ENCODE measurements at places on chromosomes 11 and 22.

GRCh38 chr11:117575856-117576255, 221.2 kb downstream of the DSCAML1 start:
- DNase-seq = no peak

GRCh38 chr11:111135778-111136570, 109.6 kb upstream of the POU2AF2 start:
- DNase-seq = no peak

GRCh38 chr11:3205261-3206155, 13.1 kb downstream of the MRGPRG start:
- DNase-seq = no peak

DNA sequence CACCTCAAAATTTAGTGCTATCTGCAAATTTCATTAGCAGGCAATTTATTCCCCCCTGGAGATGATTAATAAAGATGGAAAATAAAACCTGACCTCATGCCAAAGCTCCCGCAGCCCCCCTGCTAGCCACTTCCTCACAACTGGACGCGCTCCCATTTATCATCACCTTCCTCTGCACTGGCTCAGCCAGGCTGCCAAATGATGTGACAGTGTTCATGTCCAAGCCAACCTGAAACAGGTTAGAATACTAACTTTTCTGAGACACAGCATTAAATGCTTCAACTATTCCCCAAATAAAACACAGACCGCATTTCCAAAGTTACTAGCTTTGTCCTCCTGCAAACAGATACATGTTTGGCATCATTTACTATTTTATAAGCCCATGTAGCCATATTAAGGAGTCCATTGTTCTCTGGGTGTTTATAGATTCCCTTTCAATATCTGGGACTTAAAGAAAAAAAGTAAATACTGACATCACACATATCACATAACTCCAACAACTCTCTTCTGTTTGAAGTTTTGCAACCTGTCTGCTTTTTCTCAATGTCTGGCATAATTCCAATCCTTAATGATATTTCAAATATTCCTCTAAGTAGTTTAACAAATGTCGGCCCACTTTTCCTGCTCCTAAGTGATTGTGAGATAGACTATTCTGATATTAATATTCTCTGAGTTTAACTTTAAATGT, 829.7 kb upstream of the FAT3 start:
- no peak for DNase-seq

DNA sequence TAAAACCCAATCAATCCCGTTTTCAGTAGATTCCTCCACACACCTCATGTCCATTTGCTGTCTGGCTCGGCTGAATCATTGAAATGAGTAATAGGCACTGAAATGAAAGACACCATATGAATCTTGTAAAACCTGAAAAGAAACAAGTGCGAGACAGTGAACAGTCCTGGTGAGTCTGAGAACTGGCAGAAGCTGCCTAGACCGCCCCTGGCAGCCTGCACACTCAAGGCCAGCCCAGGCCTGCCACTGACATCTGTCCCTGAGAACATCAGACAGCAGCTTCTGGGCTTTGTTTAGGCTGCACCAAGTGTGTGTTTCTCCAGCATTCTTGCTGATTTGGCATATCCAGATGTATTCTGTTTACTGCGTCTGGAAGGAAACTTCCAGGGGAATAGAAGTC, 44.8 kb downstream of the ENDOD1 start:
- peak; percentile 73 for DNase-seq

- DNase-seq = no peak
Measured at GRCh38 chr11:130269326-130269943, 45.3 kb downstream of the ZBTB44 start.

- no peak for DNase-seq
Measured at GRCh38 chr11:72411623-72412419, 22.5 kb downstream of the CLPB start.

DNA sequence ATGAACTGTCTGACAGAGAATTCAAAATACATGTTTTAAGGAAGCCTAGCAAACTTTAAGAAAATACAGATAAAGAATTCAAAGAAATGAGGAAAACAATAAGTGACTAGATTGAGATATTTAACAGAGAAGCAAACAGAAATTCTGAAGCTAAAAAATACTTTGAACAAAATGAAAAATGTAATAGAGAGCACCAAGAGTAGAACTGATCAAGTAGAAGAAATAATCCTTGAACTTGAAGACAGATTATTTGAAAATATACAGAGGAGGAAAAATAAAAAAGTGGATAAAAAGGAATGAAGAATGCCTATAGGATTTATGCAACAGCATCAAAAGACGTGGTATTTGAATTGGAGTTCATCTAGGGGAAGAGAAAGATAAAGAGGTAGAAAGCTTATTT, 101.9 kb upstream of the OR4B1 start:
- no peak for DNase-seq

GRCh38 chr11:117580866-117581265, 216.2 kb downstream of the DSCAML1 start:
- no peak for DNase-seq

DNA sequence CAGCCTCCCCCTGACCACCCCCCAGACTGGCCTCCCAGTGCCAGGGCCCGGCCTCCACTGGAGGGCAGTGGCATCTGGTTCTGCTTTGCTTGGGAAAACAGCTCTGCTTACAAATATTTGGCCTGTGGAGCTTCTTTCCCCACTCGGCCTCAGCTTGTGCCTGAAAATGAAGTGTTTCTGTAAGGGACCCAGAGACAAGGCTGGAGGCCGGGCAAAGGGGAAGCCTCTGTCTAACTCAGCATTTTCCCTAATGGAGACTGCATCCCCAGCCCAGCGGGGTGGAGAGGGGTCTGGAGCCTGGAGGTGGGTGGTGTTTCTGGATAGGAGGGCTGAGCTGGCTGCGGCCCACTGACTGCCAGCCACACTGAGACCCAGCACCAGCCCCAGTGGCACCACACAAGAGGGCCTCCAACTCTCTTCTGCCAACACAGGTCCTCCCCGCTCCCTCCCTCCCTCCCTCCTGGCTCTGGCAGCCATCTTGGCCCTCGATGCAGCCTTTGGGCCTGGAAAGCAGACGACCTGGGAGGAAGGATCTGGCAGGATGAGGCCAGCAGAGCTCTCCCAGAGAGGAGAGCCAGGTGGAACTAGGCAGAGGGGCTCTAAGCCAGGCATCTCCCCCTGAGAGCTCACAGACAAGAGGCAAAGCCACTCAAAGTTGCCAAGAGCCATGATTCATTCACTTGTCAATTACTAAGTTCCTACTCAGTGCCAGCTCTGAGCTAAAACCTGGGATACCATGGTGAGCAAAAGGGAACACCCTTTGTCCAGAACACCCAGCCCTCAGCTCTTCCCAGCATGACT, 77.1 kb upstream of the CD82 start:
- no peak for DNase-seq
